Right forelimb (tissue), 1 donor: ENCODE measurements at places on chromosomes 6 and 20.
A peak's percentile ranks its signal among the peaks of the same experiment; 100 is the strongest.

DNA sequence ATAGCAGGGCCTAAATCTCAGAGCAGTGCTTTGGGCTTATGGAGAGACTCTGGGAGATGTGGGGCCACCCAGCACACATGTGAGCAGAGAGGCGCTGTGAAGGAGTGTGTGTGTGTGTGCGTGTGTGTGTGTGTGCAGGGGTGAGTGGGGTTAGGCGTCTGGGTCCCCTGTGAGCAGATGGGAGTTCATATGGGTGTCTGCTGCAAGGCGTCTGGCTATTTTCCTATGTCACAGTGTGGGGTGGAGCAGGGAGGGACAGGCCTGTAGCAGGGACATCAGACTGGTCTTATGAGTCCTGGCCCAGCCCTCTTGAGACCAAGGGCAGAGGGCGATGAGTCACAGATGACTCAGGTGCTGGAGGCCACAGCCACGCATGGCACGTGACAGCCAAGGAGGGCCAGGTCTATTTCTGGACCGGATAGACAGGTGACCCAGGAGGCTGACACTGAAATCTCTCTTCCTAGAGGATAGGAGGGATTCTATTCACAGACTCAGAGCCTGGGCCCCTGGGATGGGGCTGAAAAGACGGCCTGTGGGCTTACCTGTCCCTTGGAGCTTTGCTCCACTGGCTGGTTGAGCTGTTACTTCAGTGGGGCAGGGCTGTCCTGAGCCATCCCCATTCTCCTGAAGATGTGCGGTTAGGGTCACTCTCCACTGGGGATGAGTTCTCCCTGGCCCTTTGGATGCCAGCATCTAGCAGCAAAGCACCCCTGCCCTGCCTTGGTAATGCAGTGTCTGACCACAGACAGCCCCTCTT, 28.9 kb downstream of the VEGFA start:
- no peak for DNase-seq

DNA sequence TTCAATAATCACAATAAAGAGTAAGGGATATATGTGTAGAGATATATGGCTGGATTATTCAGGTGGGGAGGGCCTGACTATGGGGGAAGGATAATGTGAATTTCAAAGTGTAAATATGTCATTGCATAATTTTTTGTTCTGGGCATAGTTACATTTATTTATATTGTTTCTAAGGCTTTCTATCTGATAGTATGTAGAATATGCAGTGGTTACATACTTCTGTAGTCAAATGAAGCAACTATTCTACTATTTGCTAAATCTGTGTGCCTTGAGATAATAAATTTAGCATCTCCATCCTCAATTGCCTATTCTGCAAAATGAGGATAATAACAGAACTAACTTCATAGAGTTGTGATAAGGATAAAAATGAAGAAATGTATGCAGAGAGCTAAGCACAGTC, 359.2 kb downstream of the CDKAL1 start:
- no peak for DNase-seq

DNA sequence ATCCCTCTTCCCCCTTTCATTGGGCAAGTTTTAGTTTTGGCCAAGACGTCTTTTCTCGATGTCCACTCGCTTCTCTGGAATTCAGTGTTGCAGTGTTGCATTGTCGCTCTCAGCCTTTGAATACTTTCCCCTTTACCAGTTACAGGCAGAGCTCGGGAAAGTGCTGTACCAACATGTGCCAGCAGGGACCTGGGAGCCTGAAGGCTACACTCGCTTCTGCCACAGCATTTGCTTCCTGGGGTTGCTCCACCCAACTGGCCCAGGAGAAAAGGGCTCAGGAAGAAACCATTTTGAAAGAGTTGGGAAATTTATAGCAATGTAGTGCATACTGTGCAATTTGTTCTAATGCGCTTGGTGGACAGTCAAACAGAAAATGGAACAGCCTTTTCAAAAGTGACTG, 78.6 kb downstream of the LINC00237 start:
- no peak for DNase-seq

- DNase-seq: no peak
Observed at GRCh38 chr6:144647406-144647964, 362.4 kb downstream of the UTRN start.

GRCh38 chr20:55140631-55141030, 665.2 kb downstream of the DOK5 start:
- no peak for DNase-seq

- peak; percentile 32 for DNase-seq
Observed at GRCh38 chr6:149448821-149449453, 35.9 kb downstream of the ZC3H12D start.

DNA sequence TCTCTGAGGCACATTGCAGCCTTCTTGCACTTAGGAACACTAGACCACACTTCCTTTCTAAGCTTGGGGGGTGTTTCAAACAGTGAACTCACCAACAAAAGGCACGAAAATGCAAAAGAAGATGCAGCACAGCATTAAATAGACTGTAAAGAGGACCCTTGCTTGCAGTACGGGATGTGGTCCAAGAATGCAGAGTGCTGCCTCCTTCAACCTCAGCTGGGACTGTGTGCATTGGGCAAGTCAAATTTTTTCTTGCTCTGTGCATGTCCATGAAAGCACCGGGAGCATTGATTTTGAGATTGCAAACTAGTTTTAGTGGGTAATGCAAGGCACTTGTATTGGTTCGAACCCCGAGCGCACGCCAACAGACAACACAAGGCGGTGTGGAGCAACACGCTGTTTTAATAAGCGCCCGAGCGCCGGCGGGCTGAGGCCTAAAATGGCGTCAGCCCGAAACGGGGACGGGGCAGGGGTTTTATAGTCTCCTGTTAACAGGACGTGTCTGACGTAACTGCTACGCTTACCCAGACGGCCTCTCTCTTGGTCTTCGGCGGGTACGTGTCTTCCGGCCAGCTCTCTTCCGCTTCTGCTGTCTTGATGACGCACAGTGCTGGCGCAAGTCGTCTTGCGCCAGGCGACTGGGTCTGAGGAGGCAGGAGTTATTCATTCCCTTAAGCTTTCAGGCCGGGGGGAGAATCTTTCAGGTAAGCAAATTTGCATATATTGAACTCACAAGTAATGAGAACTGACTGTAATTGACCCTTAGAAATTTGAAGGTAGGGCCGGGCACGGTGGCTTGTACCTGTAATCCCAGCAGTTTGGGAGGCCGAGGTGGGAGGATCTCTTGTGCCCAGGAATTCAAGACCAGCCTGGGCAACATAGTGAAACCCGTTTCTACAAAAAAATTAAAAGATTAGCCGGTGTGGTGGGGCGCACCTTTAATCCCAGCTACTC, 18.7 kb upstream of the ZFP64 start:
- no peak for DNase-seq

DNA sequence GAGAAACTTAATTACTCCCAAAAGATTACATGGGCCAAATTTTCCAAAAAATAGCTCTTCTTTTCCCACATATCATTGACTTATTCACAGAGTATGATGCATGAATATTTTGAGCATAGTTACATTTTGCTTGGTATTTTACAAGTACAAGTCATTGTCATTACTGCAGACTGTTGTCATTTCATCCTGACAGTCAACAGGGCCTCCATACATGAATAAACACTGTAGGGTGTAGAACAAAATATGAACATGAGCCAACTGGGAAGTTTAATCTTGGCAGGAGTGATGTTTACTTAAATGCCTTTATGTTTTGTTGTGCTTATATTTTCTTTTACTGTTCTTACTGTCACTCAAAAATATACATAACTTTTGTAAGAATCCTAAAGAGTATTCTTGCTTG, 340.7 kb downstream of the ADGRB3 start:
- DNase-seq: no peak

GRCh38 chr6:164928057-164928727, 381.2 kb downstream of the C6orf118 start:
- no peak for DNase-seq
